ENCODE measurements at places on chromosomes 3 and 15.

DNA sequence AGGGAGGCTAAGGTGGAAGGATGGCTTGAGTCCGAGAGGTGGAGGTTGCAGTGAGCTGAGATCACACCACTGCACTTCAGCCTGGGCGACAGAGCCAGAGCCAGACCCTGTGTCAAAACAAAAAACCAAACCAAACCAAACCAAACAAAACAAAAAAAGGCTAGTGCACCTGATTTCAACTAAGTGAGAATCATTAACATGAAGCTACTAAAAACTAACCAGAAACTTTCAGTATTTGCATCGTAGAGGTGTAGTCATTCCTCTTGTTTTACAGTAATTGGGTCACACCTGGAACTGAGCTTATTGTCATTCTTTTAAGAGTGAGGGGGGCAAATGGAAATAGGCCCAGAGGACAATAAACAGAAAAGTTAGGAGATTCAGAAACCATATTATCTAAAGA, 58.5 kb downstream of the ST6GAL1 start:
- H3K4me1 ChIP-seq: no peaks in the 10 kb centered on the region
- no peak overlapping the region for H3K4me3 ChIP-seq

GRCh38 chr15:74307827-74308811, 59.3 kb downstream of the CYP11A1 start:
- peaks cover 58% of the 10 kb centered on the region for H3K4me1 ChIP-seq
- H3K36me3 ChIP-seq: no peaks in the 10 kb centered on the region
- peak; percentile 62 for DNase-seq
- H3K27ac ChIP-seq: no peak overlapping the region
- H3K4me3 ChIP-seq: no peak overlapping the region
- peaks cover 28% of the 10 kb centered on the region for H3K27me3 ChIP-seq

DNA sequence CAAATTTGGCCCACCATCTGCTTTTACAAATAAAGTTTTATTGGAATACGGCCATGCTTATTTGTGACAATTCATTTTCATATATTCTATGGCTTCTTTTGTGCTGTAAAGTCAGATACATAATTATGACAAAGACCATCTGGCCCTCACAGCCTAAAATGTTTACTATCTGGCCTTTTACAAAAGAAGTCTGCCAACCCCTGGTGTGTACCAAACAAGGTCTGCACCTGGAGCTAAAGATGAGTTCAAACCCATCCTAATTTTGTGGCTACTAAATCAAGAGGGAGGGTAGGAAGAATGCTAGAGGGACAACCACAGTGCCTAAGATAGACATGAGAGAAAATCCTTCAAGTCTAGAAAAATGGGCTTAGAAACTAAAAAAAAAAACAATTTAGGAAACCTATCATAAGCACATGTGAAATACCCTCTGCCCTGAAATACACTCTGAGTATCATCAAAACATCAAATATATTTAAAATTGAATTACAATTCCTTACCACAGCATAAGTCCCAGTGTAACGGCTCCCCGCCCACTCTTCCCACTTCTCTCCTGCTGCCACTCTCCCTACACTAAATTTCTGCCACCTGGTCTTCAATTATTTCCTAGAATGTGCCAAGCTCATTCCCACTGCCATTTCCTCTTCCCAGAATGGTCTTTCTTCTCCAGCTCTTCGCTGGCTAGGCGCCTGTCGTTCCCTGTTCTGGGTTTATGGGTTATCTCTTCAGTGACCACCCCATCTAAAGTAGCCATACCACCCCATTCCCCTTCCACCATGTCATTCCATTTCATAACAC, 950.7 kb upstream of the CFAP20DC start:
- H3K36me3 ChIP-seq: no peaks in the 10 kb centered on the region
- peaks cover 10% of the 10 kb centered on the region for H3K4me1 ChIP-seq
- peaks cover 4% of the 10 kb centered on the region for H3K27me3 ChIP-seq
- H3K27ac ChIP-seq: no peak overlapping the region
- no peak for DNase-seq

DNA sequence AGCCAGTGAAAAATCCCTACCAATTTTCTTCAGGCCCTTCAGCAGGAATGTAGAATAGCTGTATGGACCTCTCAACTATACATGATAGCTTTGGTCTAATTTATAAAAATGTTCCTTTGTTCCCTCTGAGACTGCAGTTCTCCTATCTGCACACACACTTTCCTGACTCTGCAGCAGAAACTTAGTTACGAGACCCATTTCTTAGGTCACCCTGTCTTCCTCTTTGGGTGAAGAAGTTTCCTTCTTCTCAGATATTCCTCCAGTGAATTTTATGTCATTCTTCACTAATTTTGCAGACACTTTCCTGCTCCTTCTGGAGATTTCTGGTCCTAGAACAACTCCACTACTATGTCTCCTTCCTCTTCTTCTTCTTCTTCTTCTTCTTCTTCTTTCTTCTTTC, 42.6 kb downstream of the CD200R1L start:
- H3K36me3 ChIP-seq: no peaks in the 10 kb centered on the region
- no peak overlapping the region for H3K4me3 ChIP-seq
- no peak for DNase-seq

- no peaks in the 10 kb centered on the region for H3K36me3 ChIP-seq
- H3K4me1 ChIP-seq: peaks cover 2% of the 10 kb centered on the region
- no peak overlapping the region for H3K4me3 ChIP-seq
- no peak for DNase-seq
Observed at GRCh38 chr3:94593526-94594150, 530.8 kb downstream of the NSUN3 start.

DNA sequence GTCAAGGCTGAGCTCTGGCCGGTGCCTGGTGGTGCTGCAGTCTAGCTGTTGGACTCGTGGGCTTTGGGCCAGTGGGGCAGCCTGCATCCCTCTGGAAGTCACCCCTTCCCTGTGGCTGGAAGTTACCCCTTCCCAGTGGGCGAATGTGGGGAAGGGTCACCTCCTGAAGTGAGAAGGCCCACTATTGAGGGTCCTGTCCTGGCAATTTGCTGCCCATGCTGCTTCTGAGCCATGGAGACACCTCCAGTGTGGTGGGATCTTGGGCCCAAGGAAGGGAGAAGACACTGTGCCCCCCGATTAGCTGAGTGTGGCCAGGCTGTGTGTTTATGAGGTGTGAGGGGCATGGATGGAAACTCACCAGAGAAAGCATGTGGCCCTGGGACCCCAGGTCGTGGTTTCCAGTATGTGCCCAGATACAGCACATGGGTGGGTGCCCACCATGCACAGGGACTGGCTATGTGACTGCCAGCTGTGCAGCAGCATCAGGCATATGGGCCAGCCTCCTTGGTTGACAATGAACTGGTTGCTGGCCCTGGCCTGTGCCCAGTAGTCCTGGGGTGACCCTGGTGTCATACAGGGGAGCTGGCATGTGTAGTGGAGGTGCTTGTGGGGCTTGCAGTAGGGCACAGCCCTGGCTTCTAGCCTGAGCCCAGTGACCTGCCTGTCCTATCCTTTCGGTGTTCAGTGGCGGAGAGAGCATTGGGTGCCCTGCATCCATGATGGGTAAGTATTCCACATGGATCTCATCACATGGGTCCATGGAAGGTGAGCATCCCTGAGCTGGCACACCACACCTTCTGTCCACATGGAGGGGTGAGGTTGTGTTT, 221.2 kb downstream of the SNRPN start:
- H3K27ac ChIP-seq: no peak overlapping the region
- H3K4me1 ChIP-seq: no peaks in the 10 kb centered on the region
- no peaks in the 10 kb centered on the region for H3K27me3 ChIP-seq
- H3K36me3 ChIP-seq: peaks cover 7% of the 10 kb centered on the region

DNA sequence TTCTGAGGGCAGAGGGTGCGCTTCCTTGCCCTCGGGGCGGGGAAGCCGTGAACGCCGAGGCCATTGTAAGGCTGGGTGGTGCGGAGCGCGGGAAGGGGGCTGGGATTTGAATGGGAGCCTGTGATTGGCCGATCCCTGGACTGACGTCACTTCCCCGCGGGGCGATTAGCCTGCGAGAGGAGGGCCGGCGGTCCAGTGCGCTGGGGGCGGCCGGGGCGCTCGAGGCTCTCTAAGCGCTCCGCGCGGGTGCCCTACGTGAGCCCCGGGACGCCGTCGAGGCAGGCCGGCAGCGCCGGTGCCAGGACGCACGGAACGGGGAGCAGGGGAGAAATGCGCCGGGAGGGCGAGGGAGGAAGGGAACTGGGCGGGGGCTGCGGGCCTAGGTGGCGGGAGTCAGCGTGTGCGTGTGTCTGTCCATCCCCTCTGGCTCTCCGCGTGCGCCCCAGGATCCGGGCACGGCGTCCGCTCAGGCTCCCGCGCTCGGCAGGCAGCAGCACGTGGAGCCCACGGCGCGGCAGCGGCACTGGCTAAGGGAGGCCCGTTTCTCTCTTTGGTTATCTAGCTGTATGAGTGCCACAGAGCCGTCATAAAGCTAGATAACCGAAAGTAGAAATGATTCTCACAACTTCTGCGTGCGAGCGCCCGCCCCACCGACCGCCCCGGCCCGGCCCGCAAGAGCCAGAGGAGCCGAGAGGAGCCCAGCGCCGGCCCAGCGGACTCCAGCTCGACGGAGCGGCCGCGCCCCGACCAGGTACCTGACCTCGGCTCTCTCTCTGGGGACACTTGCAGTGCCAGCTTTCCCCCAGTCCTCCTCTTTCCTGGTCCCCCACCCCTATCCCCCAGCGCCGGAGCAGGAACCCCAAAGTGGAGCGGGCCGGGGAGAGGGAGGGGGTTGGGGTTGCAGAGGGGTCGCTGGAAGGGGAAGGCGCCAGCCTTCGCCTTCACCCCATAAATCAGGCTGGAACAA, 33.1 kb upstream of the POLG start:
- no peak for DNase-seq
- peaks cover 9% of the 10 kb centered on the region for H3K4me1 ChIP-seq
- peak overlapping the region; percentile 26 for H3K4me3 ChIP-seq
- H3K27me3 ChIP-seq: peaks cover 98% of the 10 kb centered on the region
- no peaks in the 10 kb centered on the region for H3K36me3 ChIP-seq

DNA sequence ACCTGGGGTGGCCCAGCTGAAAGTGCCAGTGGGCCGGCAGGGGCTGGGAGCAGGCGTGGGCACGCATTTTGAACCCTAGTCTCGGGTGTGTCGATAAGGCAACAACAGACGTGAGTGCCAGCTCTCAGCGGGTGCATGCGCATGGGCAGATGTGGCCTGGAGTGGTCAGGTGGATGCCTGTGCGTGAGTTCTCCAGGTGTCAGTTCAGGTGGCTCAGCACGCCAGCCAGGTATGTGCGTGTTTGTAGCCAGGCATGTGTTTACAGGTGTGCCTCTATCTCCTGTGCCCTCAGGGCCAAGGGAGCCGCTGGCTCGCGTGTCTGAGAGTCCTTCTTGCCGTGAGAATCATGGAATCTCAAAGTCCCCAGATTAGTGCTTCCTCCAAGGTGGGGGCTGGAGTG, 14.8 kb downstream of the CYP1A2 start:
- H3K27ac ChIP-seq: no peak overlapping the region
- no peaks in the 10 kb centered on the region for H3K36me3 ChIP-seq
- H3K27me3 ChIP-seq: peaks cover 3% of the 10 kb centered on the region
- H3K4me1 ChIP-seq: peaks cover 4% of the 10 kb centered on the region
- no peak overlapping the region for H3K4me3 ChIP-seq

DNA sequence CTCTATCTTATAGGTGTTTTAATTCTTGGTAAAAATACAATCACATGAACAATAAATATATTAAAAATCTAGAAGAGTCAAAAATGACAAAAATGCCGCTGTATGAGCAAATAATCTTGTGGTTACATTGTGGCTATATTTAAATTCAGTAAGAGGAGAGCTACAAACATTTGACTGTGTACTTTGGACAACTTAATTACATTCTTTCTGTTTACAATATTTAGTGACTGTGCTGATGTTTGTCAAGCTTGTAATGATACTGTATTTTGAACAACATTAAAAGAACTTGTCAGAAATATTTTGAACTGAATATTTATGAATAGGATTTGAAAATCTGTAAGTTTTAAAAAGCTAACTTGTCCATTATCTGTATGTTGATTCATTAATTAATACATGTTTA, 598.3 kb downstream of the SI start:
- no peak overlapping the region for H3K4me3 ChIP-seq
- no peaks in the 10 kb centered on the region for H3K36me3 ChIP-seq
- no peaks in the 10 kb centered on the region for H3K27me3 ChIP-seq

GRCh38 chr3:185561374-185561943, 9.1 kb upstream of the LIPH start:
- H3K27me3 ChIP-seq: peaks cover 3% of the 10 kb centered on the region
- H3K4me3 ChIP-seq: no peak overlapping the region
- peak overlapping the region; percentile 73 for H3K27ac ChIP-seq
- H3K36me3 ChIP-seq: no peaks in the 10 kb centered on the region
- no peak for DNase-seq
- H3K4me1 ChIP-seq: peaks cover 24% of the 10 kb centered on the region

DNA sequence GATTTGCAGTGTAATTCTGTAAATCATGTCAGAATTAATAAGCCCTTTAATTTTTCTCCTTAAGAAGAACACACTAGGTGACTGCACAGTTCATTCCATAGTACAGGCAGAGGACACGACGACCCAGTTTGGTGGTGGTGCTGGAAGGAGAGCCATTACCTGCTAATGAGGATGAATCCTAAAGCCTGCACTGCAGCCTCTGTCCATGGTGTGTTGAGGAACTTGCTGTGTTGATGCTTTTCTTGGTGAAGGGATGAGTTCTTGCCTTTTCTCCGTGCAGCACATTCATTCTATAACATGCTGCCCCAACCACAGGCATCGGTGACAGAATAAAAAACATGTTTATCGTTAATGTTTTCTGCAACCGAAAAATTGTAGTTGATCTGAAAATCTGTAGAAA, 89.6 kb upstream of the VEPH1 start:
- no peak overlapping the region for H3K4me3 ChIP-seq
- H3K36me3 ChIP-seq: no peaks in the 10 kb centered on the region
- H3K27me3 ChIP-seq: peaks cover 38% of the 10 kb centered on the region
- peaks cover 16% of the 10 kb centered on the region for H3K4me1 ChIP-seq
- no peak for DNase-seq

DNA sequence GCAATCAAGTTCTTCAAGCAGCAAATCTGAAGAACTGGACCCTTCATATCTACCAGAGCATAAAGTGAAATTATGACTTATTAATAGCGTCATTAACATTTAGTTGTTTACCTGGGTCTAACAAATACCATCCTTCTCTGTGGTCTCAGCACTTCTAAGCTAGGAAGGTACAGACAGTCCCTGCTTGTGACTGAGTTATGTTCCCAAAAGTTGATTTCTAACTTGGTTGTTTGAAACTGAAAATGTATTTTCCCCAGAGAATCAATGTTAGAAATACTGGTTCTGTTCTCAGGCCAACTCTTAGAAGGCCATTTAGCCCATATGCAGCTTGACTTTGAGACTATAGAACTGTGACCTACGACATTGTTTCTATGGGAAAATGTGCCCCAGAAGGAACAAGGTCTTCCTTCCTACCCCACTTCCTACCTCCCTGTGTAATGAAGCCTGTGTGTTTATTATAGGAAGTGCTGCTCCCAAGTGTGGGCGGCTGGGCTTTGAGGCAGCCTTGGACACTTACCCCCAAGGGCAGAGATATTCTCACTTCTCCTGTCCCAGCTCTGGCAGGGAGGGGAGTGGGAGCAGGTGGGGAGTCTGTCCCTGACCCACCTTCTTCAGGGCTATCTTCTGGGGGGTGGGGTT, 12.2 kb upstream of the MAPK6 start:
- H3K27ac ChIP-seq: no peak overlapping the region
- no peak for DNase-seq
- peaks cover 4% of the 10 kb centered on the region for H3K4me1 ChIP-seq
- H3K4me3 ChIP-seq: no peak overlapping the region

Data from mesothelial cell of epicardium (in vitro differentiated cells).